Activated naive CD4-positive, alpha-beta T cell treated with Interleukin-2 at 50 U/mL for 16 hours (primary cell): ENCODE measurements at places on chromosomes 12 and 14.

- no peak for DNase-seq
Observed at GRCh38 chr14:97080991-97081390, 283.8 kb downstream of the VRK1 start.

DNA sequence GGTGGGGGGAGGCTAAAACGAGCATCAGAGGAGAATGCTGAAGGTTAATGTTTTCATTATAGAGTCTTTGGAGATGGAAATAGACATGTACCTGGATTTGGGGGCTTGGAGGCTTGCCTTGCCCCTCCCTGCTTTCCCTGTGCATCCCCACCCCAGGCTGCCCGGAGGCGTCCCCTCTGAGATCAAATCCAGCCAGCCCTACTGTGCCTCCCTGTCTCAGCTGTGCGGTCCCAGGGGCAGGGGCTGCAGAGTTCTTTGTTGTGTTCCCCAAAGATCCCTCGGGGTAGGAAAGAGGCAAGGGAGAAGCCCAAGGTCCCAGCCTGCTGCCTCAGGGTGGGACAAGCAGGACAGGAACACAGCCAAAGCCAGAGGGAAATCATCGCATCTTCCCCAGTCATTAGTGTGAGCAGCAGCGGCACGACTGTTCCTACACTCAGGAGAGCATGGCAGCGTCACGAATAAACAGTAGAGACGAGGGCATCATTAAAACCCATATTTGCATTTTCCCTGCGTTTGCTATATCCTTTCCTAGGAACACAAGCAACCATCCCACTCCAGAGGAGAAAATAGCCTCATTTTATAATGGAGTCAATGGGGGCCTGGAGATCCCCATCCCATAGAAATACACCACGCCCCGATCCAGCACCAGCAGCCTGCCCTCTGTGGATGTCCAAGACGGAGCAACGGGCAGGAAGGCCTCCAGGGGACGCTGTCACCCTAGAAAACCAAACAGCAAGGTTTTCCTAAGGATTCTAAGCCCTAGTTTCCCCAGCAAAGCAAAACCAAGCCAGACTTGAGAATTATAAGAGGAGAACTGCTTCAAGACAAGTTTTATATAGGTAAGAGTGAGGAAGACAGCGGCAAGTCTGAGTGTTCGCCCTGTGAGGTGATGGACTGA is 32.4 kb downstream of the ANO2 start:
- DNase-seq, result no peak

GRCh38 chr14:55107766-55108554 is 21.1 kb upstream of the LGALS3 start:
- DNase-seq, result peak; percentile 54

GRCh38 chr12:117408161-117408791 is 46.9 kb upstream of the NOS1 start:
- DNase-seq, result no peak

DNA sequence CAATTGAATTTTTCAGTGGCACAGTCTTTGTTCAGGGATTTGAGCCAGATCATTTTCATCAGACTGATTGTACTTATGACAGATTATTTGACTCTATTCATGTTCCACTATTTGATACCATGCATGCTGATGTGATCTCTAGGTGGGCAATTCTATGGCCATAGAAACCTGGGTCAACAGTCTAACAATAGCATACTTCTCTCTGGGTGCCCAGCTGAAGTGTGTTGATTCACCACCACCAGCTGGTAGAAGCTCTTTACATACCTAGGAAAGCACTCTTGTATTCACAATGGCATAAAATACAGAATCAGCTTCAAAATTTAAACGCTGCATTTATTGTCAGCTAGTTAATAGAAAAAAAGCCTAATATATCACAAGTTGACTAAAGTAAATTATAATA is 90.2 kb upstream of the TMTC2 start:
- DNase-seq, result no peak

GRCh38 chr12:94602024-94602423 is 48.3 kb downstream of the TMCC3 start:
- DNase-seq, result no peak

DNA sequence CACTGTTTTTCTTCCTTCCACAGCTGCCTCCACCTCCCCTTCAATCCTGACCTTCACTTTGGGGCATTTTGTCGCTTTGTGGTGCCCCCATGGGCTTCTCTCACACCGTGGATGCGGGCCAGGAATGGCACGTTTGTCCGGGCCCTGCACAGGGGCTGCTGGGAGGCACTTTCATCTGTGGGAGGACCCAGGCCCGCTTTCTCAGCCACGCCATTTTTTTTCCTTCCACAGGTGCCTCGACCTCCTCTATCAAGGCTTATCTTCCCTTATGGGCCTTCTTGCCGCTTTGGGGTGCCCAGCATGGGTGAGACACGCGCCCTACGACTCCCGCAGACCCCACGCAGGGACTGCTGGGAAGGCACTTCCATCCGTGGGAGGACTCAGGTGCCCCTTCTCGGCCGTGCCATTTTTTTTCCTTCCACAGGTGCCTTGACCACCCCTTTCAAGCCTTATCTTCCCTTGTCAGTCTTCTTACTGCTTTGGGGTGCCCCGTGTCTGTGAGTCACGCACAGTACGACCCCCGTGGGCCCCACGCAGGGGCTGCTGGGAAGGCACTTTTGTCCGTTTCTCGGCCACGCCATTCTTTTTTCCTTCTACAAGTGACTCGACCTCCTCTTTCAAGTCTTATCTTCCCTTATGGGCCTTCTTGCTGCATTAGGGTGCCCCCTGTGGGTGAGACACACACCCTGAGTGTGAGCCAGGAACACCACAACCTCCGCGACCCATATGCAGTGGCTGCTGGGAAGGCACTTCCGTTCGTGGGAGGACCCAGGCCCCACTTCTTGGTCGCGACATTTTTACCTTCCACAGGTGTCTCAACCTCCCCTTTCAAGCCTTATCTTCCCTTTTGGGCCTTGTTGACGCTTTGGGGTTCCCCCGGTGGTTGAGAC is 270.7 kb downstream of the ALG10 start:
- no peak for DNase-seq

GRCh38 chr14:91722386-91722785 is 9.5 kb downstream of the CATSPERB start:
- no peak for DNase-seq
